ENCODE measurements at places on chromosomes 2 and 18.

DNA sequence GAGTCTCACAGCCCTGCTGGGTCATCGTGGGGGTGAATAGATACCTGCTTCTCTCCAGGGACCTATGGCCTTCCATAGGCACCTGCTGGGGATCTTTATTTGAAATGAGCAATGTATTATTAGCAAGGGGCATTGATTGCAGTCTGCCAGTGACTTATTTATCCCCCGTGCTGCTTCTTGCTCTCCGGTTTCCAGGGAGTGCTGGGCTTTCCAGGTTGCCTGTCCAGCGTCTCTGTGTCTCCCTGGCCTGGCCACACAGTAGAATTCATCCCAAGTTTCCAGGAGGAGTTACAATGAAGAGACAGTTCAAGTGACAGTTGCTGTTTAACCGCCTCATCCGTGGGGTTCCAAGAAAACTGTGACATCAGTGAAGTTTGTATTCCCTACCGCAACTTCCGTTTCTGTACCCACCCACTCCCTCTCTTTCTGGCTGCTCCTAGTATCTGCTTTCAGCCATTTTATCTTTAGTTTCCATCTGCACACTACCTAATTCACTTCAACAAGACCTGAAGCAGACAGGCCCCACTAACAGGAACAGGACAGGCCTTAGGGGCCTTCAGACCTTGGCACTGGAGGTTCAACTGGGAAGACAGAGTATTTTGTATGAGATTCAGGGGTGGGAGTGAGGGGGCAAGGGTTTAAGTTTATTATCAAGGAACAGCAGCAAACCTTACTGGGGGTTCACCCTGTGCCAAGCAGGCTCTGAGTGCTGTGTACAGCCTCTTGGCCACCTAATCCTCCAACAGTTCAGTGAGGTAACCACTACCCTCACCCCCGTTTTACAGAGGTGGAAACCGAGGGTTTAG lies 134.8 kb downstream of the PRKCE start:
- DNase-seq = no peak

- DNase-seq = no peak
Measured at GRCh38 chr18:37873416-37873815, 307.8 kb upstream of the CELF4 start.

GRCh38 chr2:190678444-190679162 lies 29.7 kb downstream of the NAB1 start:
- DNase-seq = no peak

DNA sequence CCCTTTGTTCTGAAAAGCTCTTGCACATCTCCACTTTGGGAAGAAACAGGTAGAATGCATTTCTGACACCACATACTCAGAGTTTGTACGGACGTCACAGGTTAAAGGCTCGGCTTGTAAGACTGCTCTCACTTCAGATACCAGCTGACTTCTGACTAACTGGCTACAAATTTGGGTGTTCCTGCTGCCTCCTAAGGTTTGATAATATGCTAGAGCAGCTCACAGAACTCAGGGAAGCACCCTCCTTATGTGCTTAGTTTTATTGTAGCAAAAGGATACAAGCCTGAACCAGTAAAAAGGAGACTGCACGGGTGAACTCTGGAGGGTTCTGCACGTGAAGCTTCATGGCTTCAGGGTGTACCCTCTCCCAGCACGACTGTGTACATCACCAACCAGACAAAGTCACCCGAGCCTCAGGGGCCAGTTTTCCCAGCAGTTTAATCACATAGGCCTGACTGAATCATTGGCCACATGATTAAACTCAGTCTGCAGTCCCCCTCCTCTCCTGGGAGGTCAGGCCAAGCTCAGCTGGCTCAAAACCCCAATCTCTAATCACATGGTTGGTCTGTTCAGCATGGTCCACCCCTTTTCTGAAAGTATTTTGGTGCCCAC lies 749.5 kb upstream of the RAB6C start:
- no peak for DNase-seq

- no peak for DNase-seq
Measured at GRCh38 chr2:555164-555922, 121.9 kb downstream of the TMEM18 start.

GRCh38 chr18:3015851-3016250 lies 2.9 kb upstream of the LPIN2 start:
- DNase-seq = no peak

- DNase-seq = no peak
Measured at GRCh38 chr2:96934831-96935540, 51.4 kb downstream of the FAM178B start.

DNA sequence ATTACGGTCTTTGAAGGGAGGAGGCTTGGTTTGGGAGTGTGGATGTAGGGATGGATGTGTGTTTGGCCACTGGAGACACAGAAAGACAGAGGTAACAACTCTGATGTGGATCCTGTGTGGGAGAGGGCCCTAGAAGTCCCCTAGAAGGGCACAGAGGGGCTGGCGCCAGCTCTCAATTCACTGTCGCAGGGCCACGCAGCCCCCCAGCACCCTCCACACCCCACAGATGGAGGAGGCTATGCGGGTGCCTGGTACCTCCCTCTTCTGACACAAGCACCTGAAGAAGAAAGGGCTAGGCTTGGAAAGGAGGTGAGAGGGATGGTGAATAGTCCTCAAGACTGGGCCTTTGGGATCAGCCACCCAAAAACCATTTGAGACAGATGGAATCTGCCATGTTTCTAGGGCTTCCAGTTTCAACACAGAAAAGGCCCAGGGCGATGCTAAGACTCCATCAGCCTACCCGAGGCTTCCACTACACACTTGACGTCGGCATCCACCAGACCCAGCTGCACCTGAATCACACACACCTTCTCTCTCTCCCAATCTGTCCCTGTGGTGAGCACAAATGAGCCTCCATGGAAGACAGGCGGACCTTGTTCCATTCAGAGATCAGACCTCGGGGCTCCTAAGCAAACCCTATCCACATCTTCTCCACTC lies 413.5 kb upstream of the HS6ST1 start:
- DNase-seq = no peak

DNA sequence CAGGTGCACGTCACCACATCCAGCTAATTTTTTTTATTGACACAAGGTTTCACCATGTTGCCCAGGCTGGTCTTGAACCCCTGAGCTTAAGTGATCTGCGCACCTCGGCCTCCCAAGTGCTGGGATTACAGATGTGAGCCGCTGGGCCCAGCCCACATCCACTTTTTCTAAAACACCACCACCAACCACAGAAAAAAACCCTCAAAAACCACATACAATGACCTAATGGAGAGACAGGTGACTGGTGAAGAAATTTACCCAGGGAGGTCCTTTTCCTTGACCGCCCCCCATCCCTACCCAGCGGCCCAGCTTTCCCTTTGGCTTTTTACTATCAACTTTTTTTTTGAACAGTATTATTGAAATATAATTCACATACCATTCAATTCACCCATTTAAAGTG lies 47.9 kb downstream of the CACNB4 start:
- DNase-seq = no peak

GRCh38 chr18:52907543-52908308 lies 567.7 kb downstream of the DCC start:
- peak; percentile 9 for DNase-seq

- DNase-seq = peak; percentile 67
Measured at GRCh38 chr2:64488050-64488974, 34.4 kb downstream of the LGALSL start.
